Vagina (tissue), 2 donors: ENCODE measurements at places on chromosomes 4 and X.

- DNase-seq = no peak
These were observed 45.7 kb downstream of the MID1 start for GRCh38 chrX:10574663-10575062.

GRCh38 chr4:43391069-43391468, 498.6 kb downstream of the GRXCR1 start:
- DNase-seq = no peak

DNA sequence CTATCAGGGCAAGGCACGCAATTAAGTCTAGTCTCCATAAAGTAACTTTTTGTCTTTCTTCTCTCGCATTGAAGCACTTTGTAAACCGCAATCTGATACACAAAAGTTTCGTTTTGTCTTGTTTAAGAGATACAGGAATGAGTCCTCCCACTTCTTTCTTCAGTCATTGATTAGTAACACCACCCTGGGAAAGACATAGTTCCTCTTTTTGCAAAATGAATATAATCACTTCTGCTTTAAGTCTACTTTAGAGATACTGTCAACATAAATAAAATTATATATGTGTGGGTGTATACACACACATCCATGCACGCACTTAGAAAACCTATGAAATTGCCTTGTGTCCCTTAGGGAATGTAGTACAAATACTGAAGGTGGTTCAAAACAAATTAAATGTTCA, 11.7 kb downstream of the COQ2 start:
- DNase-seq = no peak

- no peak for DNase-seq
These were observed 20.8 kb downstream of the ARHGEF6 start for GRCh38 chrX:136759968-136760367.

GRCh38 chrX:149682956-149683947, 28.6 kb upstream of the MAGEA11 start:
- no peak for DNase-seq

GRCh38 chr4:71093745-71094144, 100.3 kb downstream of the DCK start:
- DNase-seq = no peak

DNA sequence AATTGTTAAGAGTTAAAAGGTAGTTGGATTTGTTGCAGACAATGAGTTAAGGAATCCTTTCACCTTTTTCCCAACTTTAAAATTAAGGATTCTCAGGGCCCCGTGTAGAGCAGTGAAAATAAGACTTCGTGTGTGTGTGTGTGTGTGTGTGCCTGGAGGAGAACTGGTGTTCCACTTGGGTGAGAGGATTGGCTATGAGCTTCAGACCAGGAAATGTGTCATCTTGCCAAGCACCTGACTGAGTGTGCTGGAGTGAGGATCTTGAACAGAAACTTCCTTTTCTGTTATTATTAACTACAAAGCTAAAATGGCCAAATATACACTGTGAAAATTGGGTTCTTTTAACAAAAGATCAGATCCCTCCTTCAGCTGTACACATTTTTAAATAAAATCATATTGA, 113.1 kb upstream of the VCX2 start:
- DNase-seq = no peak

- DNase-seq = no peak
These were observed 39.2 kb upstream of the MSX1 start for GRCh38 chr4:4820261-4820660.

- no peak for DNase-seq
These were observed 412 bp downstream of the SLC10A3 start for GRCh38 chrX:154490021-154490413.

DNA sequence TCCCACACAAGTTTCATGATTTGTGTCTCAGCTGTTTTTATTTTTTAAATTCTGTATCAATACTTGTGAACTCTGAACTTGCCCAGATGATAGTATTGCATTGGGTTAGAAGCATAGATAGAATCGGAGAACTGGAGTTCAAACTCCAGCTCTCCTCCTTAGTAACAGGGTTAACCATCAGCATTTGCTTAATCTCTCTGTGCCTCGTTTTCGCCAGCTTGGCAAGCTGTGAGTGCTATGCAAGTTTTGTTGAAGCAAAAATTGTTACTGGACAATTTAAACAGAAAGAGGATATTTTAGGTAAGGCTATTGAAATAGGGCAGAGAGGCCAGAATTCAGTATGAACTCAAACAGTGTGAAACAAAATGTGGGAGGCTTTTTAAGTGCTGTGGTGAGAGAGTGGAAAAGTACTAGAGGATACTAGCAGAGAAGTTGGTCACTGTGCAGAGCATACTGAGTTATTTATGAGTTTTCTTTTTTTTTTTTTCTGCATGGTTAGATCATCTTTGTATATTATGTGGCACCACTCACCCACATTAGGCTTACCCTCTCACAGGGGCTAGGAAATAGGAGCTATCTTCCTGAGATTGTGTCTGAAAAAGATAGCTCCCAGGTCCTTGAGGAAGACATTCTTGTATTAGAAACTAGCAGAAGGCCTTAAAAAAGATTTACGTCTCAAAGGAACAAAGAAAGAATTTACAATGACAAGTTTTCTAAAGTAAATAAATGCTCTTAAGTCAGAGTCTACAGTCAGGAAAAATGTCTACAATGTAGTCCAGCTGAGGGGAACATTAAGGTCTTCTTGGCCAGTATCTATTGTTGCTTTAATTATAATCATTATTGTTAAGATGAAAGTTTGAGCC, 1126.6 kb downstream of the FAT4 start:
- DNase-seq = no peak

GRCh38 chr4:139555705-139556070, 331 bp downstream of the SETD7 start:
- DNase-seq = no peak

- no peak for DNase-seq
These were observed 38.2 kb downstream of the PPP1R2C start for GRCh38 chrX:42739741-42740140.

DNA sequence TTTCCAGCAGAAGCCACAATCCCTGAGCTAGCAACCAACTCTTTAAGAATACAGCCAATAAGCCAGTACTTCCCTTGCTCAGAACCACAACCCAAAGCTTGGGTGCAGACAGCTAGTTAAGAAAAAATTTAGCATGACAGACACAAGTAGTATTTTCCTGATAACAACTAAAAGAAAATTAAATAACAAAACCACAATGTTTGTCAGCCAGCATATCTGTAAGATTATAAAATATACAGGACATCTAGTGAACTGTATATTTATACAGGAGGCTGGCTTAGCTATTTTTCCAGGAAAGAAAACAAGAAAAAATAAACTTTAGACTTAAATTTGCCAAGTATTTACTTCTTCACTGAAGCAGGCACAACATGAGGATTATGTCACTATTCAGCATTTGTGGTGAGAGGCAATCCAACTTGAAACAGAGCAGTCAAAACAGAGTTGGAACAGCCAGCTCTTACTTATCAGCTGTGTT, 6.6 kb downstream of the PF4V1 start:
- no peak for DNase-seq

- no peak for DNase-seq
These were observed 44.2 kb downstream of the COQ2 start for GRCh38 chr4:83240379-83240875.

DNA sequence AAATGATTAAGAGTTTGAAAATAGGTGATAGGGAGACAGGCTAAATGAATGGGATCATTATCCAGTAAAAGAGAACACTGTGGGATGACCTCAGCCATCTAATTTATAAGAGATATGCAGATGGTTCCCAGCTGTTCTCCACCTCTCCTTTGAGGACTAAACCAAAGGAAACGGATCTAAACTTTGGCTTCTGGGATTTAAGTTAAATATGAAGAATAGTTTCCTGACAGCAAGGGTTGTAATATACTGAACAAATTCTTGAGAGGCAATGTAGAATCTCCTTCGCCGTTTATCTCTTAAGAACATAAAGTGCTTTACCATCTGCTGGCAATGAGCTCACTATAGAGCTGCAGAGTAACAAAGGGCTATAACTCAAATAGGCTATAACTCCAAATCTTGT, 35.4 kb upstream of the HPGDS start:
- DNase-seq = no peak

DNA sequence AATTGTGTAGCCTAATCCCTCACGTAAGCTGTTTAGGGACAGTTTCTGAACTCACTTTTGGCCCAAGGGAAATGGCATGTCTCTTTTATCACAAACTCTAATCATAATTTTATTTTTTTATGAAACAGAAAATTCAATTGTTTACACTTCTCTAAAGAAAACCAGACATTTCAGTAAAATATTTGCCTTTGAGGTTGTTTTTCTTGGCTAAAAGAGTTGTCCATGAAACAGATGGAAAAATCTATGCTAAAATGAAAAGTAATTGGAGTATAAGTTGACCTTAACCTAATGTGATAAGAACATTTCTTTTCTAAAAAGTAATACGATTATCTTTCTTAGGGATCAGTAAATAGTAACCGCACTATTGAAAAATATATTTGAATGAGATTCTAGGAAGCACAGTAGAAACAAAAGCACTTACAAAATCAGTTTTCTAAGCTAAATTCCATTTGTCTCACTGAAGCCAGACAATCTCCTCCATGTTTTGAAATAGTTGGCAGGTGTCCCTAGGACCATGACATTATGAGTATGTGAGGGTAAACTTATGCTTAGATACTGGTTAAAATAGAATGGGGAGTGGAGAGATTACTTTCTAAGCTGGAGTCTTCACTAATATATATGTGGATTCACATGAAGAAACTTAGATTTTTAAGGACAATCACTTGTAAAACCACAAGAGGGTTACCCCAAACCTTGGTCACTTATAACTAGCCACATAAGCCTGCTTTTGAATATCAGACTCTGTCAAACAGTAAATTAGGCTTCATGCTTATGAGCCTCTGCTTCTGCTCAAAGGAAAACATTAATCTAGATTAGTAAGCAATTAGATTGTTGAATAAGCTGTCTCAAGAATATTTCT, 20.1 kb upstream of the TET2 start:
- DNase-seq = no peak

DNA sequence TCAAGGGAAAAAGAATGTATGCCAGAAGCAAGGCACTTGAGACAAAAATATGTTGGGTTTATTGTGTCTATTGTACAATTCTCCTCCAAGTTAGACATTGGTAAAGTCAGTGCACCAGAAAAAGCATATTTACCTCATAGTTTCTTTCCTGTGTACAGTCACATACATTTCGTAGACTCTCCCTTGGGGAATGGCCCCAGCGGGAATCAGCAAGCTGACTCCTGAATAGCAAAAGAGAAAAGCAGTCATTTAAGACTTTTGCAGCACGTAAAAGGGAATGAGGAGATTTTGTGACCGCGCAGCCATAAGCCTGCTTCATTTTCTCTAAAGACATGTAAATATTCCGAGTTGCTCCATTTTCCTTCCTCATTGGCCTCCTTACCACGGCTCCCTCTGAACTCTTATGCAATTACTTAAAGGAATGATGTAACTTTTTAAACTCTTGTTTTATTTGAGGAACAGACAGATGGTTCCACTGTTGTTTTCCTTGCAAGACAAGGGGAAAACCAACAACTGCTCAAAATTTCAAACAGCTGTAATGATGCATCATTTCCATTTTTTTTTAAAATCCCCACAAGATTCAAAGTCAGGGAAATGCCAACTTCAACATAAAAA, 332.7 kb downstream of the UNC5C start:
- no peak for DNase-seq

GRCh38 chrX:69152417-69152841, 12.8 kb downstream of the PJA1 start:
- peak; percentile 72 for DNase-seq

GRCh38 chr4:956531-957230, 16.7 kb downstream of the DGKQ start:
- no peak for DNase-seq

GRCh38 chrX:43255596-43255995, 400.5 kb upstream of the MAOA start:
- DNase-seq = no peak

GRCh38 chr4:137510557-137511265, 21.6 kb downstream of the PCDH18 start:
- no peak for DNase-seq

GRCh38 chrX:132270699-132271098, 51.5 kb upstream of the RAP2C start:
- no peak for DNase-seq

DNA sequence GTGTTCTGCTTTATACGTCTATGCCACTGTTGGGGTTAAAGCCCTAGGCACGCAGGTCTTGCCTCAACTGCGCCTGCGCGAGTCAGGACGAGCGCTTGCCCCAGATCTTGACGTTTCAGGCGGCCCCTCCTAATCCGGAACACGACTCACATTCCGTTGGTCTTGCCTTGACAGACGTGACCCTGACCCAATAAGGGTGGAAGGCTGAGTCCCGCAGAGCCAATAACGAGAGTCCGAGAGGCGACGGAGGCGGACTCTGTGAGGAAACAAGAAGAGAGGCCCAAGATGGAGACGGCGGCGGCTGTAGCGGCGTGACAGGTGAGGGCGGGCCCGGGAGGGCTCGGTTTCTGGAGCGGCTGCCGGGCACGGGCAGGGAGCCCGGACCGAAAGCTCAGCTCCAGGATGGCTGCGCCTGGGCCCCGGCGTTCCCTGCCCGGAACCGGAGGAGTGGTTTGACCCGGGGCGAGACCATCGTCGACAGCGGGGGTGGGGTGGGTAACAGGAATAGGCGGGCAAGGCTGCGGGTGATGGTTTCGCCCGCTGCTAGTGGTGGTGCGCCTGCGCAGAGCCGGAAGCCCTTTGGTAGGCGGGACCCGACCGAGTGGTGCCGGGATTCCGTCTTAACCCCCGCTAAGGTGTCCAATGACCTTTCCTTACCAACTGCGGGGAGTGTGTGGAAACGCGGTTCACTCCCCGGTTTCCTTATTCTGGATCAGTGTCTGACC, at the start of gene ARAF:
TSS of gene ARAF (plus strand) at position 272 of the 725 bp plus-strand sequence. CDS start 1,763 bp downstream, outside the sequence.
- DNase-seq = no peak

GRCh38 chrX:104670051-104670450, 104.1 kb downstream of the IL1RAPL2 start:
- no peak for DNase-seq

GRCh38 chr4:4761128-4761982, 98.1 kb upstream of the MSX1 start:
- DNase-seq = no peak

DNA sequence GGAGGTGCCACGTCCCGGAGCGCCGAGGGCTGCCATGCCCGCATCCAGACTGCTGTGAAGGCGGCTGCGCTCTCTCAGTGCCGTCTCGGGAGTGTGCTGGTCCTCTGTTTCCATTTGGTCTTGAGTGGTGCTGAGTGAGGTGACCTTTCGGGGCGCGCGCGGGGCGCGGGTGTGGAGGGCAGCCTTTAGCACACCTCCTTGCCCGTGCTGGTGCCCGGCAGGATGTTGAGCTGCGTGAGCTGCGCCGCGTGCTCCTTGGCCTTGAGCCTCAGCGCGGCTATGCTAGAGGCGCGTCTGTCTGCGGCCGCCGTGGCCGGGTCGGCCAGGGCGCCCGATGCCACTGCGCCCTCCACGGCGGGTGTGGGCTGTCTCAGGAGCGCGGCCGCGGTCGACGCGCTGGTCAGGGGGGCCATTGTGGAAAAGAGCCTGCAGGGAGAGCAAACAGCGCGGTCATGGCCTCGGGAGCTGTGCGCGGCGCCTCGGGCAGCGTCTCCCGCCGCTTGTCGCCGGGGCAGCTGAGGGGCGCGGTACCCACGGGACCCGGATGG, 11.2 kb downstream of the ARX start:
- no peak for DNase-seq

DNA sequence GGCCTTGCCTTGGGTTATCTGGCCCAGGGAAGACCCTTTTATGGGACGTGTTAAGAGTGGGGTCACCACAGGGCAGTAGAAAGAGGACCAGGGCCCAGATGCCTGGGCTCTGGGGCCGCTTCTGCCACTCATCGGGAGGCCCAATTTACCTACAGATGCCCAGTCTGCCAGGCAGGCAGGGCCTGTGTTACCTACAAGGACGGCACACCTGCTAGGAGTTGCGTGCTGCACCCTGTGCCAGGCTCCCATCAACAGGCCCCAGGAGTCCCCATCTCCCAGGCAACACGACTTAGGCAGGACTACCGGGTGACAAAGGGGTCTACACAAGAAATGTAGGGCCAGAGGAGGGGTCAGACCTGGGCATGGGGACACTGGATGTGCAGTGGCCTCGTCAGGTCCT, 34.6 kb downstream of the WDR1 start:
- DNase-seq = no peak
